Thyroid gland (tissue), 4 donors: ENCODE measurements at places on chromosomes 2 and 18.
A peak's percentile ranks its signal among the peaks of the same experiment; 100 is the strongest.

- peak; percentile 90 for DNase-seq
Observed at GRCh38 chr2:177618255-177619253, 226.0 kb downstream of the AGPS start.

DNA sequence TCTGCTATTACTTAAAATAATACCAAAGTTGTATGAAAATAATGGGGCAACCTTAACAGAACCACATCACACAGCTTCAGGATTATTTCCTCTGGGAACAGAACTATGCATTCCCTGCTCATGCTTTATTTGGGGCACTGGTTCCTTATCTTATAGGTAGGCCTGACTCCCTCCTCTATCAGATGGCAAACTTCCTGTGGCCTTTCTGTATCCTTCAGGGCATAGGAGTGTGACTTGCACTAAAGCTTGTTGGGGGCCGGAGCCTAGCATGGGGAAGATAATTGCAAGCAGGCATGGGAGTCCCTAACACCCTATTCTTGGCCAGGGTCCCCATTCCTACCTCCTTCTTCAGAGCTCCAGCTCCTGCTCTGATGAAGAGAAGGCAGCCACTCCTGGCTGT is 167.2 kb upstream of the SERTAD2 start:
- DNase-seq = no peak

GRCh38 chr18:6807515-6808257 is 78.2 kb downstream of the ARHGAP28 start:
- DNase-seq = no peak

- DNase-seq = no peak
Observed at GRCh38 chr18:59200787-59201186, 19.2 kb upstream of the GRP start.

GRCh38 chr18:8816220-8816619 is 110.9 kb downstream of the MTCL1 start:
- DNase-seq = no peak

DNA sequence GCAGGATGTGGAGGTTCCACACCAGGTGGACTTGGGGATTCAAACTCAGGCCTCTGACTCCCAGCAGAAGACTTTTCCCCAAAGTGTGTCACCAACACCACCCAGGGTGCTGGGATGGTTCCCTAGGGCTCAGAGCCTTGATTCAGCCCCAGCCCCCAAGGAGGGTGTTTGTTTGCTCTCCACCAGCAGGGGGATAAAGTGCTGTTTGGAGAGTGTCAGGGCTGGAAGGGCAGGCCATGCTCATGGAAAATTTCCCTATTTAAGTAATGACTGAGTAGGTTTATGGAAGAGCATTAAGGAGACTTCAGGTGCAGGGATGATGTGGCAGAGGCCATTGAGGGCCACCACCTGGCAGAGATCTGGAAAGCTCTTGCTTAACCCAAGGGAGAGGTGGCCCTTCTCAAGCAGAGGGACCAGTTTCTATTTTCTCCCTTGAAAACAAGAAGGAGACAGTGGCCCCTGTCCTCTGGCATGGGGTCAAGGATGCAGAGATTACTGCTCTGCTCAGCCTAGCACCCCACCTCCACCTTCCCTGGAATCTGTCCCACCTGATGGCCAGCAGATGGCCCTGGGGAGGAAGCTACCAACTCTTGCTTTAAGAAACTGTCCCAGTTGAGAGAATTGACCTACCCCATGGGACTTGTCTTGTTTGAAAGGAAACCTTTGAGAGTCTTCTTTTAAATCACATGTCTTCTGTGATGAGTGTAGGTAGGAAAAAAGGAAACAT is 122.1 kb downstream of the ACOXL start:
- no peak for DNase-seq

- DNase-seq = no peak
Observed at GRCh38 chr18:37261988-37262387, 303.6 kb downstream of the CELF4 start.

- no peak for DNase-seq
Observed at GRCh38 chr2:54000122-54000521, 29.3 kb upstream of the PSME4 start.

DNA sequence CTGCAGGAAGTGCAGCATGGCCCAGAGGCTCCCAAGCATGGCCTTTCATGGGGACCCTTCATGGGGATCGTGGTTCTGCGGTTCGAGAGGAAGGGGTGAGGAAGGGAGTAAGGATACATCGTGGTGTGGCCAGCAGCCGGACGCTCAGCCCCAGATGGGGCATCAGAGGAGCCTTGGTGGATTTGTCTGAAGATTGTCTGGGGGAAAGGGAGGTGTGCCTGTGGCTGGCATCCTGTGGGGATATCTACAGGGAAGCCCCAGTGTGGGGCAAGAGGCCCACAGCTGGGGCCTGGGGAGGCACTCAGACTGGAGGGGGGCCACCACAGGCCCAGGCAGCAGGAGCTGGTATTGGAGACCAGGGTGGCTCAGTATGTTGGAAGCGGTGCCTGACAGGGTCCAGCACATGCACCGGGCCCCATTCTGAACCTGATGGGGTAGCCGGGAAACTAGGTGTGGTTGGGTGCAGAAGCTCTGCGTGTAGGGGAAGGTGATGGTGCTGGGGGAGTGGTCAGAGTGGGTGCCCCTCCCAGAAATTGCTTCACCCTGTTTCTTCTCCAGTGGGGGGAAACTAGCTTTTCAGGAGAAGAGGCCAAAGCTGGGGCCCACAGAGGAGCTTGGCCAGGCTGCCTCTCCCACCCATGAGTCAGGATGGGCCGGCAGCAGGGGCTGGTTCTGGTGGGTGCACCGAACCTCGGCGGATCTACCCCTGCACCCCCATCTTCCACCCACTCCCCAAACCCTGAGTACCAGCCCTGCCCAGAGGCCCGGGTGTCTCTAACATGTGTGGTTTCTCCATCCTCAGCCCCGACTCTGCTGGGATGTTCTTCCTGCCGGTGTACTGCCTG is 274.4 kb upstream of the HDAC4 start:
- DNase-seq = no peak

DNA sequence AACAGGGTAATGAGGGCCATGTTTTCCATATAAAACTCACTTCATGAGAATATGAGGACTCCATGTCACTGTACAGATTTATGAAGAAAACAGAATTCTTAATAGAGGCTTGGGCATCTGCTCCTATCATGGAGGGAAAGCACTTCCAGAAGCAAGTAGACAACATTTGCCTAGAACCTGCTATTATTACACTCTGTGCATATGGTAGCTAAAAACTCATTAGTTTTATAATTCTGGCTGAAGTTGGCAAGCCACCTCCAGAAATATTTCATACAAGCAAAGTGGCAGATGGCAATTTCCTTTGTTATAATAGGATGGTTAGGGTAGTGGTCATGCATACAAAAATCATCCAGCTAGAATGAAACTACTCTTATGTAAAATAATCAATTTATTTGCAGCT is 65.8 kb upstream of the TLK1 start:
- no peak for DNase-seq

- DNase-seq = peak; percentile 18
Observed at GRCh38 chr2:8514796-8515758, 166.8 kb upstream of the ID2 start.

- DNase-seq = peak; percentile 87
Observed at GRCh38 chr2:74845217-74845751, 11.4 kb downstream of the HK2 start.

DNA sequence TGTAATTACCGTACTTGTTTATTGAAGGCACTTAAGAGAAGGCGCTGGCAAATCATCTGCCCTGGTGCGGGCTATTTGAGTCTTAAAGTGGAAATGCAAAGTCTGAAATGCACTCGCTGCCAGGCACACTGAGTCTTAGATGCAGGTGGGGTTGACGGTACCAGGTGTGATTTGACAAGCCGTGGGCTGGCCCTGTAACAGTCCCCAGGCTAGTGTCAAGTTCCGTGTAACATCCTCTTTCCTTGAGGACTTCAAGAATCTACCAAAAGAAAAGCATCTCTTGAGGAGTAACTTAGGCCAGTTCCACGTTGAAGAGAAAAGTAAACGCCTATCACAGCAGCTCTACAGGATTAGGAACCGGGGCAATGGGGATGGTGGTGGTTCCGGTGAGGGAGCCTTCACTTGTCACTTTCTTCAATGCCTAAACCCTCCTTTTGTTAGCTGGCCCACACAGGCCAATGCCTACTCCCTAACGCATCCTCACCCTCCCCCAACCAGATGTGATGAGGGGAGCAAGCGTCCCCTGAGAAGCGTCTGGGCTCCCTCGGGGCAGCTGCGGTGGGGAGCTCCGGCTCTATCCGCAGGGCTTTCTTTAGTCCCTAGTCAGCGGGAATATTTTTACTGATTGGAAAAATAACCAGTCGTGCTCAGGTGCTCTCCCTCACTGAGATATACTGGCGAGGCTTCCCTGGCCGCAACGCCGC is 1.5 kb upstream of the UGP2 start:
- no peak for DNase-seq

DNA sequence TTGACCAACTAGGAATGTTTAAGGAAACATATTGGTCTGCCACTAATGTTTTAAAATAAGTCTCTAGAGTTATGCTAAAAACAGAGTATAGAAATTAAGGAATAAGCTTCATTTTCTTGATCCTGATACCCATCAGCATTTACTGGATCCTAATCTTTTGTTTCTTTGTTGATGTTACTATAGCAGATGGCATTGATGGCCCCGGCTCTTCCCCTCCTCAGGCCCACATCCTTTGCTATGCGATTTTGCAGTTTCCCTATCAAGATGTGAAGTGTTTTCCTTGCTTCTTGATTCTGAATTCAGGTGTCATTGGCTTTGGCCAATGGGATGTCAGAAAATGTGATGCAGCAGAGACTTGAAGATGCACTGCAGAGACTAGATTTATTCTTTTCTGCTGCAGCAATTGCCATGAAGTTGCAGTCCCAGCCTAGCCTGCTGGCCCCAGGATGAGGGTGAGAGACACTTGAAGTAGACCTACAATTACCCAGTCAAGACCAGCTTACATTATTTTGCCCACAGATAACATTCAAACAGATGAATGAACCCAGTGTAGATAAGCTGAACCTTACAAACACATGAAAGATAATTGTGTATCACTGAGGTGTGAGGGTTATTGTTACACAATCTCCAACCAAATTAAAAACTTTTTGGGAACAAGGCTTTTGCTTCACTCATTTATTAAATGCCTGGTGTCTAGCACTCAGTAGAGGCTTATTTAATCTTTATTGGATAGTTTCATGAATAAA is 115.2 kb upstream of the ITGA4 start:
- DNase-seq = no peak

- DNase-seq = no peak
Observed at GRCh38 chr2:11338580-11338979, 5.9 kb downstream of the ROCK2 start.

- DNase-seq = no peak
Observed at GRCh38 chr2:121888189-121888557, 132.7 kb downstream of the TSN start.

DNA sequence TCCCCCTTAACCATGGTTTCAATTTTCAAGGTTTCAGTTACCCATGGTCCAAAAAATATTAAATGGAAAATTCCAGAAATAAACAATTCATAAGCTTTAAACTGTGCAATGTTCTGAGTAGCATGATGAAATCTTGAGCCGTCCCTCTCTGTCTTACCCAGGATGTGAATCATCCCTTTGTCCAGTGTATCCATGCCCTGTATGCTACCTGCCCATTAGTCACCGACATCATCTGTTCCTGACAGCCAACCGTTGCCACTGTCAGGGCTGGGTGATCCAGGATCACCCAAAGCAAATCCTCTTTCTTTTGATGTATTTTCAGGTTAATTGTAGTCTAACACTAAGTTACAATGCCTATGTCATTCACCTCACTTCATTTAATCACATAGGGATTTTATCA is 15.7 kb upstream of the OLA1 start:
- DNase-seq = no peak

GRCh38 chr2:186607660-186608324 is 17.9 kb downstream of the ITGAV start:
- no peak for DNase-seq

DNA sequence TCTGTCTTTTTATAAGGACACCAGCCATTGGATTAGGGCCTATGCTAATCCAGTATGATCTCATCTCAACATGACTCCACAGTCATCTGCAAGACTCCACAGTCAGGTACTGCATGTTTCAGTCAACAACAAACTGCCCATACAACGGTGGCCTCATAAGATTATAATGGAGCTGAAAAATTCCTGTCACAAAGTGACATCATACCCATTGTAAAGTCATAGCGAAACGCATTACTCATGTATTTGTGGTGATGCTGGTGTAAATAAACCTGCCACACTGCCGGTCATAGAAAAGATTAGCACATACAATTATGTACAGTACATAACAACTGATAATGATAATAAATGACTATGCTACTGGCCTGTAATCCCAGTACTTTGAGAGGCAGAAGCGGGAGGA is 102.2 kb downstream of the TEX51 start:
- DNase-seq = no peak

- DNase-seq = peak; percentile 4
Observed at GRCh38 chr2:157480182-157480961, 36.5 kb upstream of the CYTIP start.

DNA sequence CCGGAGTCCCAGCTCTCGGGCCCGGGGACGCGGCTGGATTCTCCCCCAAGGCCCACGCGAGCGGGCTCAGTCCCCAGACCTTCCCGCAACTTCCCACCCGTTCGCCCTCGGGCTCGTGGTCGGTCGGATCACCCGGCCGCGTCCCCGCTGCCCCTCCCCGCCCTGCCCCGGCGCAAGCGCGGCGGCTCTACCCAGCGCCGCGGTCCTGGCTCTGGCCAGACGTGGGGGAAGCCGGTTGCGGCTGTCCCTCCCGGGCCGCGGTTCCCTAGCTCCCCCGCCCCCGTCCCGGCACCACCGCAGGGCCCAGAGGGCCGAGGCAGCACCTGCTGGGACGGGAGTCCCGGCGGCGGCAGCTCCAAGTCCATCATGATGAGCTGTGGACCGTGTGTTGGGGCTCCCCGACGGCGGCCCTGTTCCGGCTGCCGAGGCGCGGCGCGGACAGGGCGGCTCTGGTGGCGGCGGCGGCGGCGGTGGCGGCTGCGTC is 276 bp downstream of the NFE2L2 start:
- peak; percentile 52 for DNase-seq

DNA sequence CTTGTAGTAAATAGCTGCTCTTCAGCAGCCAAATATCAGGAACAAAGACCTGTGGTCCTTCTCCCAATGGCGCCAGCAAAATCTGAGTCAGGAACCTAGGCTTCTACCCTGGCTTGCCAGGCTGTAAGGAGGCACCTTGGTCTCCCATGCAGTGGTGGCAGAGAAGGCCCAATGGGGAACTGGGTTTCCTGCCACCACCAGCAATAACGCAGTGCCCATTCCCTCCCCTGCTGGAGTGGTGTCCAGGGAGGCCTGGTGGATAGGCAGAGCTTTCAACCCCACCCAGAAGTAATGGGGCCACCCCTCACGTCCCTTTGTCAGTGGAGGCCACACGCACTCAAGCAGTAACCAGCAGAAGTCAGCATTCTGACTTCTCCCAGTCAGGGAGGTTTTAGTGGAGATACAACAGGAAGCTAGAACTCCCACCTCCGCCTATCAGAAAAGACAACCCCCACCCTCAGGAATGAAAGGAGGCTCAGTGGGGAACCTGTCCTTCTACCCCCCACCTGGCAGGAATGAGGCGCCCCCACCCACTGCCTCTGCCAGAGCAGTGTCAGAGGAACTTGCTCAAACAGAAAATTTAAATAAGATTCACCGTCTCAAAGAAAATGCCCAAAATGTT is 132.4 kb downstream of the COPS8 start:
- DNase-seq = no peak
